ENCODE measurements at places on chromosomes 3 and 15.

- no peak for DNase-seq
Observed at GRCh38 chr3:61924090-61924735, 362.8 kb downstream of the PTPRG start.

GRCh38 chr15:51814606-51815005, 14.8 kb upstream of the TMOD3 start:
- DNase-seq: no peak

GRCh38 chr3:192745150-192745549, 17.8 kb upstream of the FGF12 start:
- DNase-seq: no peak

- DNase-seq: no peak
Observed at GRCh38 chr15:83462026-83462425, 14.9 kb downstream of the SH3GL3 start.

DNA sequence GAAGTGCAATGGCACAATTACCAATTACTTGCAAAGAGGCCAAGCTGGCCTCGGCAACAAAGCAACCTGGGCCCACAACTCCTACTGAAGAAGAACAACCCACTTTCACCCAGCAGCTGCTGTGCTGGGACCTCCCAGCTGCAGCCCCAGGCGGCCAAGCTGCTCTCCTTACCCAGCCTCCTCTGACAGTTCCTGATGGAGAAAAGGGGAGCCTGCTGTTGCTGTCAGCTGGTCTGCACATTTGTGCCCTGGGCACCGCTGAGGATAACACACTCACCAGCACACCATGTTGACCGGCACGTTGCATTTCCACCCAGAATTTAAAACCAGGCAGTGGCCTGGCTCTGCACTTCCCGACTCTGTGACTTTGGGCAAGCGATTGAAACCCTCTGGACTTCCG, 33.6 kb downstream of the SSUH2 start:
- no peak for DNase-seq

DNA sequence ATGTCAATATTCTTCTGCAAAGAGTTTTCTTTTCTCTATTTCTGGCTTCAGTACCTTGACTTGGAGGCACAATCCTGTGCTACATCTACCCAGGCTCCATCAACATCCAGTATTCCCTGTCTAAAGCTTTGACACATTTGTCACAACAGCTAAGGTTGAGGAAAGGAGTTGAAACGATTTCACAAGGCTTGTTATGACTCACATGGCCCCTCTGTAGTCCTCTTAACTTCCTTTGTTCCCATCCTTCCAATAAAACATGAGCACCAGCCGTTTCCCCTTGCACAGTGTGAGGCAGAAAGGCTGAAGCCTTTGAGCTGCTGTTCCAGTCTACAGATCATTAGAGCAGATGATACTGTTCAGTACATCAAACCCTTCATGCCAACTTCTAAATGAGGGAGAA, 163.0 kb upstream of the TMCO5A start:
- no peak for DNase-seq

- no peak for DNase-seq
Observed at GRCh38 chr3:54176106-54176505, 53.8 kb downstream of the CACNA2D3 start.

DNA sequence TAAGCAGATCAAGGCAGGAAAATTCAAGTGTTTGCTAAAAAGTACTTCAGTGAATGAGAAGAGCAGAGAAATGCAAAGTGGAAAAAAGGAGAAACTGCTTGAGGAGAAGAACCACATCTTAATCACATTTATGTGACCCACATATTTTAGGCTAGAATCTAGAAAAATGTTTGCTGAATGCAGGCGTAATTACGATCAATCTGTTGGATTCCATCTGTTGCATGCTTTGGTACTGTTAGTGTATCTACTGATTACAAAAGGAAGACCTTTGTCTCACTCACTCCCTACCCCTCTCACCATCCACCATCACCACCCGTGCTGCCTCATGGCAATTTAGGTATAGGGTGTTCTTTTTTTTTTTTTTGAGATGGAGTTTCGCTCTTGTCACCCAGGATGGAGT, 9.7 kb upstream of the TBL1XR1 start:
- DNase-seq: no peak

DNA sequence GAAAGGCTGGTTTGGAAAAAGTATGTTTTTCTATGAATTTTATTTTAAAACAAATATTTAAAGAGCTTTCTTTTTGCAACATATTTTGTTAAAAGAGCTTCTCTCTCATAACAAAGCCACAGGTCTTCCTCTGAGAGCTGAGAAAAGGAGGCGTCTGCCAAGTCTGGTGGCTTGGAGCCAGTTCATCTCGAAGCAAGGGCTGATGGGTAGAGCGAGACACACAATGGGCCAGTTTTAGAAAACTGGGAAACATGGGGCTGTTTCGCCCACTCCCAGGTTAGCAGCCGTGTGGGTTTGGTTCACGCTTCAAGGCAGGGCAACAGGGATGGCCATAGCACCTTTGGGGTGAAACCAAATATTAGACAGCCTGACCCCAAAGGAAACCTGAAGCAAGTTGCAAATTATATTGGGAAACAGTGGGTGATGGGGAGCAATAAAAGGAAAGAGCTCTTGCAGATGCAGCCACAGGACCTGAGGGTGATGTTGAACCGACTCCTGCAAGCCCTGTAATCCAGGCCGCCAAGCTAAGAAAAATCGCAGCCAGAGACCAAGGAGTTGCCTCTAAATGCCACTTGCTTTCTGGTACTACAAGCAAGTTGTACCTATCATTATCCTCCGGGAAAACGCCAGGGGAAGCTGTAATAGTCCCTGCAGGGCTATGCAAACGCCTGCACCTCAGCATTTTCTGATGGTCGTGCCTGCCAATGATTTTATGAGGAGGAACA, 88.4 kb upstream of the GALNT15 start:
- peak; percentile 77 for DNase-seq

DNA sequence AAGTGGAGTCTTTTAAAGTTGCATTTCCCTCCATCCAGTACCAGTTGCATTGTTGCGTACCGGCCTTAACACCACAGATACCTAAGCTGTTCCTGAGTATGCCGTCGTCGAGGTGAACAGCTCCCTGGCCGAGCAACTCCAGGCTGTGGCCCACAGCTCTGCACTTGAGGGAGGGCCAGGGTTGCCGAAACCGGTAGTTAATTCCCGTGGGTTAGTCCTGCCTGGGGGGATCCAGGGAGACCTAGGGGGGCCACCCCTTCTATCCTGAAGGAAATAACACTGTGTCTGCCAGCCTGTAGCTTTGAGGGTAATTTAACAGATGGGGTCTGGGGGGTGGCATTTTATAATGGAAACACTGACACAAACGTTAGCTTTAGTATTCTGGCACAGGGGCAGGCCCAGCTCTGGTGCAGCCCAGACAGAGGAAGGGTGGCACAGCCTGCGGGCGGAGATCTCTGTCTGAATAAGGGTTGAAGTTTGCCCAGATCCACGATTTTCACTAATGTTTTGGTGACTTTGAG, 60.8 kb downstream of the RGMA start:
- no peak for DNase-seq

- DNase-seq: no peak
Observed at GRCh38 chr15:55222588-55222987, 25.8 kb upstream of the RSL24D1 start.

- DNase-seq: no peak
Observed at GRCh38 chr3:178802259-178802658, 266.0 kb downstream of the KCNMB2 start.

Measured in posterior cingulate gyrus (tissue), 11 donors.